ENCODE measurements at places on chromosomes 6 and 20. TPM values are rescaled to one million over a fixed set of nuclear protein-coding genes. Genes with fewer than 3 reads are reported as not detected.

Gene C6orf62
- 124 TPM for polyA plus RNA-seq

Gene SPATA25
- polyA plus RNA-seq = 9.4 TPM

Gene DEFB116
- not detected for polyA plus RNA-seq

Gene SAMD3
- polyA plus RNA-seq = 0.64 TPM

- DNase-seq = no peak
These were observed 8.5 kb upstream of the RSPO4 start for GRCh38 chr20:1010659-1011058.

DNA sequence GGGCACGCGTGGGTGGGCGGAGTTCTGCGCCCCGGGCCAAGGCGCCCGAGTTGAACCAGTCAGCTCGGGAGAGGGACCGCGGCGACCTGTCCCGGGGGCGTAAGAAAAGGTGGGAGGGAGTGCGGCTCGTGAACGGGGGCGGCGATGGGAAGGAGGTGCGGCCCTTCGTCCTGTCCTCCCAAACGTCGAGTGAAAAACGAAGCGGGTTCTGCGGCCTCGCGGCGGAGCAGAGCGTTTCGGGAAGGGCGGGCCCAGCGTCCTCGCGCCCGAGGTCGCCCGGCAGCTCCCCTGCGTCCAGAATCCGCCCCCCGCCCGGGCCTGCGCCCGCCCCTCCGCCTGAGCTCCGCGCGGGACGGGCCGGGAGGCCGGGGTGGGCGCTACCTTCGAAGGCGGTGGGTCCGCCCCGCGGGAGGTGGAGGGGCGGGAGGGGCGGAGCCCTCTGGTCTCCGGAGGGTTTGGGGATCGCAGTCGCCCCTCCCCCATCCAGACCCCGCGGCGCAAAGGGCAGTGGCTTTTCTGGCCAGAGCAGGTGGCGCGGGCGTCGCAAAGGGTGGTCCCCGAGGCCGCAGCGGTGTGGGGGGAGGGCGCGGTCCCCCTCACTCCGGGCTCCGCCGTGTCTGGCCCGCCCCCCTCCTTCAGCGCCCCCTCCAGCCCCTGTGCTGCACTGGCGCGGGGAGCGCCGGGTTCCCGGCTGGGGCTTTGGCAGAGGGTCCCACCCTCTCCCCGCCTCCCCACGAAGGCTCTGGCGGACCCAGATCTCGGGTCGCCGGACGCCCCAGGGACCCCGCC is 838 bp downstream of the STMN3 start:
- DNase-seq = peak; percentile 28
